ENCODE measurements at places on chromosomes 1 and 21.

DNA sequence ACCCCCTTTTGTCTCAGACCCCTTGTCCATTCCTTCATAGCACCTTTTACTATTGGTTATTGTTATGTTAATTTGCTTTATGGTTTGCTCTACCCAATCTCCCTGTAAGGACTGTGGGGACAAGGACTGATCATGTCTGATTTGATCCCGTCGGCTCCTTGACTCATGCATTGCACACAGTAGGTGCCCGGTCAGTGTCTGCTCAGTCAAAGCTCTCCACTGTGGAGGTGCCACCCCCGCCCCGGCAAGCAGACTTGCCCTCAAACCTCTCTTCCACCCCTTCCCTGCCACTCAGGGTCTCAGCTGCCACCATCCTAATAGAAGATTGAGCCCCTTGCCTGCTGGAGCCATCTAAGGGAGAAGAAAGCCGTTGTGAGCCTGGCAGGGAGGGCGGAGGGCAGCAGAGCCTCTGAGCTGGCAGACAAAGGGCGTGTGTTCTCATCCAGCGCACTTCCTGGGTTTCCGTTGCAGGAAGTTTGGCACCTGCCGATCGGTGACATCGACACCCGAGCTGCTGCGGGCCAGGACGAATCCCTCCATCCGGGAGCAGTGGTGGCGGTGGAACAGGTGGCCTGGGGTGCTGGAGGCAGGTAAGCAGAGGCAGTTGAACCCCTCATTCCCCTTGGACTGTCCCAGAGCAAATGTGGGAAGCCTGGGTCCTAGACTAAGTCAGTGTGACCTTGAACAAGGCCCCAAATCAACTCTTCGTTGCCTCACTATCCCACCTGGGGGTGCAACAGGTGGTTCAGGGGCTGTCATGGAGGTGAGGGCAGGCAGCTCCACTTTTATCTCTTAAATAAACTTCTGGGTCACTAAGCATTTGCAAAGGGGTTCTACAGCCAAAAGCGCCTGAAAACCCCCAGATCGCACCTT is 2.2 kb upstream of the FBLIM1 start:
- DNase-seq: no peak

- DNase-seq: no peak
These were observed 271.7 kb upstream of the SNX7 start for GRCh38 chr1:98389809-98390208.

GRCh38 chr1:211648980-211649934 is 26.2 kb downstream of the NEK2 start:
- DNase-seq: peak; percentile 49

- no peak for DNase-seq
These were observed 135.3 kb upstream of the IRF2BP2 start for GRCh38 chr1:234745276-234745675.

DNA sequence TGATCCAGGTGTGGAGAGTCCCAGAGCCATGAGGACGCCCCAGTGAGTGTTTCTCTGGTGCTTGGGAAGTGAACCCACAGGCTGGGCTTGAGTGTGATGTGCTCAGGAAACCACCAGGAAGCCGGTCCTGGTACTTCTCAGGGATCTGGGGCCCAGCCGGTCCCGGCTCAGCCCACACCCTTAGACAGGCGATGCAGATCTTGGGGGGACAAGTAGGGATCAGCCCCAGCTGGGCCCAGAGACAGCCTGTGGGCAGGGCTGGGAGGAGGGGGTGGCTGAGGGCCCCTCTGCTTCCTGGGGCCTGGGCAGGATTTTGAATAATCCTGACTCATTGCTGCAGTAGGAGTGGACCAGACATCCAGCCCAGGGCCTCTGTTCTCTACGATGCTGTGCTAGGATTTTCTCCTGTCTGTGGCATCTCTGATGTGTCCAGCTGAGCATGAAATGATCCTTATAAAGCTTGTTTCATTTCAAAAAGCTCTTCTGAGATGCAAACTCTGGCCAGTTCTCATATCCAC is 698.0 kb downstream of the PTPRU start:
- no peak for DNase-seq

GRCh38 chr1:91596474-91596873 is 95.8 kb downstream of the CDC7 start:
- DNase-seq: peak; percentile 28

DNA sequence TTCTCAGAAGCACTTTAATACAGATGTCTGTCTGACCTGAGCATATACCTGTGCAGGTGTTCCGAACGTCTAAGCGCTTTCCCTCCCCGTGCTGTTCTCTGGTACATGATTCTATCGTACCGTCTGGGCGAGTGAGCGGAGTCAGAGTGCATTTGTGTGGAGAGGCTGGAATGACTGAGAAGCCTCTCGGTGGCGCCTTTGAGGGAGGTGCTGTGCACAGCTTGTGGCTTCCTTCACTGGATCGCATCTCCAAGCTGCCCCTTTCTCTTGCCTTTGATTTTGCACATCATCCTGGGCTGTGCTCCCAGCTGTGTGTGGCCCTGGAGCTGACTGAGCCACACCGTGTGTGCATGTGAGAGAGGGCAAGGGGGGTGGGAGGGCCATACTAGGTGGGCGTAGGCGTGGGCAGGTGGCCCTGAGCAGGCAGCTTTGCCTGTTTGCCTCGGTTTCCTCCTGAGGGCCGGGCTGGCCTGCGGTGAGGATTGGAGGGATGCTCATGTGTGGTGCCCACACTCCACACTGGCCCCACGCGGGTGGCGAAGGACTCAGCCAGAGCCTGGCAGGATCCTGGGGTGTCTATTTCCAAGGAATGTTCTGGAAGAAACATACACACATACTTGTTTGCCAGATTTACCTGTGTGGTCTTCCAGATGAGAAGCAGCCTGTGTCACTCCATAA is 105.3 kb downstream of the ADARB1 start:
- DNase-seq: no peak

- no peak for DNase-seq
These were observed 35.2 kb upstream of the NTPCR start for GRCh38 chr1:232915212-232915611.

Measured in activated CD4-positive, alpha-beta T cell treated with anti-CD3 and anti-CD28 coated beads for 48 hours (primary cell).